ENCODE measurements at places on chromosomes 2 and 18. TPM values are rescaled to one million over a fixed set of nuclear protein-coding genes. Genes with fewer than 3 reads are reported as not detected.

- no peaks in the 10 kb centered on the region for H3K27me3 ChIP-seq
- H3K4me3 ChIP-seq = no peak overlapping the region
- H3K36me3 ChIP-seq = no peaks in the 10 kb centered on the region
- DNase-seq = no peak
Measured at GRCh38 chr2:162403884-162404283, 60.0 kb downstream of the GCA start.

- peaks cover 34% of the 10 kb centered on the region for H3K27me3 ChIP-seq
- H3K36me3 ChIP-seq = no peaks in the 10 kb centered on the region
- peaks cover 10% of the 10 kb centered on the region for H3K4me1 ChIP-seq
- peak; percentile 90 for DNase-seq
Measured at GRCh38 chr2:39665811-39666490, at the start of gene TMEM178A. Gene TMEM178A, plus strand, starts transcription at chr2:39665917. Its CDS starts 58 bp downstream, at chr2:39665975.

The LIMS4 gene
- 10.7 TPM for polyA plus RNA-seq

DNA sequence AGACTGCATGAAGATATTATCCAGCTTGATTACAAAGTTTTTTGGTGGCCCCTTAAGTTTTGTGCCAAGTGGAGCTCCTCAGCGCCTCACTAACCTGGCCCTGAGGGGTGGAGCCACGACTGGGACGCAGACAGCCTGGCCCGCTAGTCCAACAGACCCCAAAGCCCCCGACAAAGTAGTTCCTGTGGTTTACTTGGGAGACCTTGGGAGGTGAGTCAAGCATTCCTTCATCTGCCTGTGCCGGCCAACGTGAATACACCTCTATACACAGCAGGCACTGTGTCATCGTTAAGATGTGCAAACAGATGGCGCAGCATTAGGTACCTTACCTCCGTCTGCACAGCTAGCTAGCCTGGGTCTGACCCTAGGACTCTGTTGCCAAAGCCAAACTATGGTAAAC, 55.0 kb upstream of the LAMA1 start:
- no peak overlapping the region for H3K27ac ChIP-seq
- H3K36me3 ChIP-seq = no peaks in the 10 kb centered on the region
- no peak overlapping the region for H3K4me3 ChIP-seq
- H3K27me3 ChIP-seq = no peaks in the 10 kb centered on the region

The SP9 gene
- polyA plus RNA-seq = not detected

The FHL2 gene
- 31.7 TPM for polyA plus RNA-seq

GRCh38 chr2:39501412-39501811, 64.3 kb upstream of the MAP4K3 start:
- no peaks in the 10 kb centered on the region for H3K27me3 ChIP-seq
- peaks cover 13% of the 10 kb centered on the region for H3K4me1 ChIP-seq
- H3K4me3 ChIP-seq = no peak overlapping the region

- H3K4me3 ChIP-seq = no peak overlapping the region
- no peaks in the 10 kb centered on the region for H3K4me1 ChIP-seq
- H3K27me3 ChIP-seq = no peaks in the 10 kb centered on the region
- H3K36me3 ChIP-seq = peaks cover 31% of the 10 kb centered on the region
- DNase-seq = no peak
Measured at GRCh38 chr2:38825956-38826355, 47.9 kb downstream of the GEMIN6 start.

The MC4R gene
- polyA plus RNA-seq = 0.62 TPM

GRCh38 chr2:152740743-152741328, 22.4 kb downstream of the ARL6IP6 start:
- H3K27me3 ChIP-seq = no peaks in the 10 kb centered on the region
- peaks cover 20% of the 10 kb centered on the region for H3K36me3 ChIP-seq
- no peak overlapping the region for H3K27ac ChIP-seq
- no peak overlapping the region for H3K4me3 ChIP-seq

The FLACC1 gene
- 0.44 TPM for polyA plus RNA-seq

- peak within 1 kb of the TSS; percentile 85 for H3K27ac ChIP-seq
- peak; percentile 82 for DNase-seq
- no peaks in the 10 kb centered on the region for H3K36me3 ChIP-seq
- peak within 1 kb of the TSS; percentile 72 for H3K4me3 ChIP-seq
- H3K4me1 ChIP-seq = peaks cover 8% of the 10 kb centered on the region
Measured at GRCh38 chr2:164841719-164842623, at the start of gene COBLL1. Gene COBLL1, minus strand, starts transcription at chr2:164841823. Its CDS starts 627 bp downstream, at chr2:164841196.

The MOGAT1 gene
- not detected for polyA plus RNA-seq

The SERPINB4 gene
- not detected for polyA plus RNA-seq

DNA sequence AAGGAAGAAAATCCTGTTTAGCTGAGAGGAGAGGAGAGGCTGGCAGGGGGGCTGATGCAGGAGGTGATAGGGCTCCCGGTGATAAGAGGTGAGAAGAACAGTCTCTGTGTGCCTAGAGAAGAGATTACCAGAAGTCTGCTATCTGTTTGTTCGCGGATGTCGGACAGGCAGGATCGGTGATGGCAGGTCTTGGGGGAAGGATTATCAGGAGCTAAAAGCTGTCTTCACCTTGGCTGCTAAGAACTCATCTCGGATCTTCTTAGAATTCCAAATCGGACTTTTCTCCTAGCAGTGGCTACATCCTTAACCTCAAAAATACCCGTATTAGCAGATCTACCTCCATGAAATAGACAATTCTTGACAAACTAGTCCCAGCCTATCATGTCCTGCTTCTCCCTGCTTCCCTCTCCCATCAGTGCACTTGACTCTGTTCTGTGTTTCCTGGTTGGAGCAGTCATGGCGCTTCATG, 282.1 kb upstream of the TRIB2 start:
- DNase-seq = no peak
- H3K36me3 ChIP-seq = no peaks in the 10 kb centered on the region
- H3K27ac ChIP-seq = no peak overlapping the region
- peaks cover 22% of the 10 kb centered on the region for H3K4me1 ChIP-seq
- H3K27me3 ChIP-seq = no peaks in the 10 kb centered on the region

- no peak for DNase-seq
- H3K27ac ChIP-seq = no peak overlapping the region
- no peaks in the 10 kb centered on the region for H3K4me1 ChIP-seq
- H3K27me3 ChIP-seq = no peaks in the 10 kb centered on the region
- H3K36me3 ChIP-seq = no peaks in the 10 kb centered on the region
- no peak overlapping the region for H3K4me3 ChIP-seq
Measured at GRCh38 chr18:74116633-74117554, 30.7 kb downstream of the FBXO15 start.

The GLS gene
- 37.2 TPM for polyA plus RNA-seq

DNA sequence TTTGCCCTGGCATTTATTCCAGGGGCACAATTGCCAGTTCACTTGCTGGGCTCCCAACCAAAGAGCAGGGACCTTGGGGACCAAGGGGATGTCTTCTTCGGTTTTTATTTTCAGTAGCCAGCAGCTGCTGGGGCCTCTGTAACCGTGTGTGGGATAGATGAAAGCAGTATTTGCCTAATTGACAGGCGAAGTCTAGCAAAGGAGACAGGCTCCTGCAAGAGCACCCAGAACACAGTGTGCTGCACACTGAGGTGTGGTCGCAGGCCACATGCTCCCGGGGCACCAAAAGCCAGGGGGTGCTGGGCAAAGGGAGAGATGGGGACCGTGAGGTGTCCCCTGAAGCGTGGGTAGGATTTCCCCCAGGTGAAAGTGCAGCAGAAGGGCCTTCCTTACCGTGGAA, 5.3 kb downstream of the SAG start:
- no peaks in the 10 kb centered on the region for H3K4me1 ChIP-seq
- H3K4me3 ChIP-seq = no peak overlapping the region
- no peak overlapping the region for H3K27ac ChIP-seq
- H3K36me3 ChIP-seq = no peaks in the 10 kb centered on the region
- DNase-seq = no peak
- peaks cover 6% of the 10 kb centered on the region for H3K27me3 ChIP-seq

DNA sequence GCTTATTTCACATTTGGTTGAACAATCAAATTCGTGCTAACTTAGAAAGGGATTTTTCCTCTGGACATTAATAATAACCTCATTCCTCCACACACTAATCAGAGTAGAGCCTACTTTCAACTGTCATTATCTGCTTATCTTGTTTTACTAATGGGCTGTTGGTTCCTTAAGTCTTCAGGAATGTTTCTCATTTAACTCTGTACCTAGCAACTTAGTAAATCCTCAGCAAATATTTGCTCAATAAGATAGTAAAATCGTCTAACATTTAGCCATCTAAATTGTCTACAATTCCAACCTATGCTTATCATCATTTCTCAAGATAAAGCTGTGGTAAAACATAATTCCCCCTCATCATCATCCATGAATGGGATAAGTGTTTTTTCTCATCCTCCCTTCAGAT, 98.1 kb downstream of the CDH2 start:
- peak overlapping the region; percentile 40 for H3K27ac ChIP-seq
- H3K4me1 ChIP-seq = peaks cover 32% of the 10 kb centered on the region
- H3K27me3 ChIP-seq = no peaks in the 10 kb centered on the region
- DNase-seq = no peak
